ENCODE measurements at places on chromosomes 4 and X.

DNA sequence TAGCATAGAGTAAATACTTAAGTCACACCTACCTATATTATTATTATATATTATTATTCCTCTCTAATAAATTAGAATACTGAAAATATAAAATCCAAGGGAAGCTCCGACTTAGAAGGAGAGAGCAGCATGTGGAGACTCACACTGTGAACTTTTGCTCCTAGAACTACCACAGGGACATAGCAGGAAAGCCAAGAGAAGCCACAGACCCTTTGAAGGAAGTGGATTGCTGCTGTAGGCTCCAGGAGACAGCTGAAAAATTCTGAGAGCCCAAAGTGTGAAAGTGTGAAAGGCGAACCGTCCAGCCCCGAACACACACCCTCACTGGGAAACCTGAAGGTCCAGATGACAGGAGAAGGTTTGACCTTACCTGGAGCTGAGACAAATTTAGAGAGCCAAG, 177.0 kb downstream of the FAM13A start:
- no peak for DNase-seq

- no peak for DNase-seq
Observed at GRCh38 chr4:183834252-183834651, 70.9 kb upstream of the STOX2 start.

GRCh38 chrX:71949844-71950445, 39.3 kb downstream of the NHSL2 start:
- DNase-seq: no peak

DNA sequence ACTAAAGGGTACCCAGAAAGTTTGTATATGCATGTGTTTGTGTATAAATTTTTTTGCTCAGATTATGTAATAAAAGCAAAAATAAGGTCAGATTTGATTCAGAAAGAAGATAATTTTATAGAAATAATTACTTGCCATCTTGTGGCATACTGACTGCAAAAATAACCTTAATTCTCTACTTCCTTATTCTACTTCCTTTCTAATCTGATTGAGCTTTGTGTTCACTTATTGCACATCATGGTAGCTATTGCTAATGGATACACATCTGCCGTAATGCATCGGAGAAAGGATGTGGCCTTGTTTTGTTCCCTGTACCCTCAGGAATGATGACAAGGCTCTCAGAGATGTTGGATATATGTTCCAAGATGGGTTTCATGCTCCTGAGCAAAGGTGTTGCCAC, 10.5 kb upstream of the GNPDA2 start:
- no peak for DNase-seq

DNA sequence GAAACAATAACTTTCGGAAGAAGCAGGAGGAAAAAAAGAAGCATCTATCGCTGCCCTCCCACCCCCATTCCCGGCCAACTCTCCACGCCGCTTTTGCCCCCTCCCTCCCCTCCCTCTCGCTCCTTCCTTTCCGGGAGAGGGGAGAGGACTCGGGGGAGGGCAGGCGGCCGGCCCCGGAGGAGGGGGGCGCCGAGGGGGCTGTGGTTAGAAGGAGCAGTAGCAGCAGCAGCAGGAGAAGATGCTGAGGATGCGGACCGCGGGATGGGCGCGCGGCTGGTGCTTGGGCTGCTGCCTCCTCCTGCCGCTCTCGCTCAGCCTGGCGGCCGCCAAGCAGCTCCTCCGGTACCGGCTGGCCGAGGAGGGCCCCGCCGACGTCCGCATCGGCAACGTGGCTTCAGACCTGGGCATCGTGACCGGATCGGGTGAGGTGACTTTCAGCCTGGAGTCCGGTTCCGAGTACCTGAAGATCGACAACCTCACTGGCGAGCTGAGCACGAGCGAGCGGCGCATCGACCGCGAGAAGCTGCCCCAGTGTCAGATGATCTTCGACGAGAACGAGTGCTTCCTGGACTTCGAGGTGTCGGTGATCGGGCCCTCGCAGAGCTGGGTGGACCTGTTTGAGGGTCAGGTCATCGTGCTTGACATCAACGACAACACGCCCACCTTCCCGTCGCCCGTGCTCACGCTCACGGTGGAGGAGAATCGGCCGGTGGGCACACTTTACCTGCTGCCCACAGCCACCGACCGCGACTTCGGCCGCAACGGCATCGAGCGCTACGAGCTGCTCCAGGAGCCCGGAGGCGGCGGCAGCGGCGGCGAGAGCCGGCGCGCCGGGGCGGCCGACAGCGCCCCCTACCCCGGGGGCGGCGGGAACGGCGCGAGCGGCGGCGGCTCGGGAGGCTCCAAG, 1.3 kb downstream of the PCDH7 start:
- DNase-seq: no peak

GRCh38 chr4:3745886-3746656, 20.1 kb upstream of the ADRA2C start:
- DNase-seq: no peak

DNA sequence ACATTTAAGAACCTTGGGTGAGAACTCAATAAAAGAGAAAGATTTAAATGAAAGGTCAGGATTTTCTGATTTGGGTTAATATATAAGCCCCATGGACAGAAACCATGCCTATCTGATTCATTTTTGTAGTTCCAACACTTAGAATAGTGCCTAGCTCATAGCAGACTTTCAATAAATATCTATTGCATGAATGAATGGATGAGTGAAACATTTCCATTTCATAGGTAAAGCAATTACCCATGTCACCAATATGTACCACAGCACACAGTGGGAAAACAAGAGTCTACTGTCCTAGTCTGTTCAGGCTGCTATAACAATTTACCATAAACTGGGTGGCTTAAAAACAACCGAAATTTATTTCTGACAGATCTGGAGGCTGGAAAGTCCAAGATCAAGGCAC, 63.9 kb upstream of the PTPN13 start:
- DNase-seq: no peak

- DNase-seq: no peak
Observed at GRCh38 chr4:89468602-89469001, 161.0 kb upstream of the GPRIN3 start.

DNA sequence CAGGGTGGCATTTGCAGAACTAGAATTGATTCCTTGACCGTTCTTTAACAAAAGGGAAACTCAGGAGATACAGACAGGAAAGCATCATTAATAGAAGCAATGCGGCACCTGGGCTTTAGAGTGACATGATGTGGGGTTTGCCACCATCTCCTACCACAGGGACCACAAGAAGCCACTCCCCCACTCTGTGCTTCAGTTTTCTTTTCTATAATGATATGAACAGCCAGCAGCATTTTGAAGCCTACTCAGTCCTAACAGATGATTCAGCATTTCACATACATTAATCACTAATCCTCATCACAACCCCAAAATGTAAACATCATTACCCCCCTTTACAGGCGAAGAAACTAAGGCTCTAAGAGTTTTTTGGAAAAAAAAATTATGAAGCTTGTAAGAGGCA, 22.9 kb downstream of the CCDC149 start:
- no peak for DNase-seq

DNA sequence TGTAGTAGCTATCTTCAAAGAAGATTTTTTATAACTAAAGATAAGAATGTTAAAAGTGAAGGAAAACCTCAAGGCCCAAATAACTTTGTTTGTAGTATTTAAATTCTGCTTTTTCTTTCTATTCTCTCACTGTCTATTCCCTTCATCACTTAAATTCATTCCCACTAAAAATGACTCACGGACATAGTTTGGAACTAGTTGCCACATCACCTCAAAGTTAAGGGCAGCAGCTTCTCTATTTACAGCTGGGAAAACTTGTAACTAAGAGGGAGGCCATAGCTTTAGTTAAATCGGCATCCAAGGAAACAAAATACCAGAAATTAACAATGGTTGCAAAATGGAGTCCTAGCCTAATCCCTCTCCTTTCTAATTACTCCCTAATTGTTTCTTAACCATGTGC, 325.4 kb upstream of the MAGEB2 start:
- DNase-seq: no peak

GRCh38 chr4:2672700-2673099, 83.4 kb downstream of the TNIP2 start:
- no peak for DNase-seq

DNA sequence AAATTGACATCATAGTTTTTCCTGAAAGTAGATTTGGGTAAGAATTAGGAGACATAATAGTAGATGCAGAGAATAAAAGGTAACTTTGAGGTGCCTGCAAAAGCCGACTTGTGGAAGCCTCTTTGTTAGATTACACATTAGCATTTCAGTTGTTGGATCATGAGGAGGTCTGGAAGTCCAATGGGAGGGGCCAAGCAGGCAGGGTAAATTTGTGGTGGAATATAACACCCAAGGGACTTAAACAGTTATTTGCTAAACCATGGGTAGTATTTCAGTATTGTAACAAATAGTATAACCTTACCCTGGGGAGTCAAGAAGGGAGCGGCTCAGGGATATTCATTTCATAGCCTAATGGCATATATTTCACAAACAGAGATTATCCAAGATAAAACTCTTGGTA, 810.7 kb upstream of the AMOT start:
- no peak for DNase-seq

- DNase-seq: no peak
Observed at GRCh38 chrX:108737754-108738153, 1.4 kb upstream of the IRS4 start.

GRCh38 chr4:64533637-64534036, 124.4 kb upstream of the TECRL start:
- no peak for DNase-seq

- no peak for DNase-seq
Observed at GRCh38 chrX:17679820-17680219, 57.5 kb upstream of the SCML1 start.

DNA sequence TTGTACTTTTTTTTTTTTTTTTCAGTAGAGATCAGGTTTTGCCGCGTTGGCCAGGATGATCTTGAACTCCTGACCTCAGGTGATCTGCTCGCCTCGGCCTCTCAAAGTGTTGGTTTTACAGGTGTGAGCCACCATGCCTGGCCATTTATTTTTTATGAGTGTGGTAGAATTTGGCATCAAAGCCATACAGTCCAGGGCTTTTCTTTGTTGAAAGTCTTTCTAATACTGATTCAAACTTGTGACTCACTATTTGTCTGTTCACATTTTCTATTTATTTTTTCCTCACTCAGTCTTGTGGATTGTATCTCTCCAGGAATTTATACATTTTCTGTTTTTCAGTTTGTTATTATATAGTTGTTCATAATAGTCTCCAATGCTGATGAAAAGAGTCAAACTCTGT, 66.5 kb upstream of the SPIN4 start:
- DNase-seq: no peak

GRCh38 chr4:105458001-105458400, 15.9 kb downstream of the PPA2 start:
- no peak for DNase-seq

DNA sequence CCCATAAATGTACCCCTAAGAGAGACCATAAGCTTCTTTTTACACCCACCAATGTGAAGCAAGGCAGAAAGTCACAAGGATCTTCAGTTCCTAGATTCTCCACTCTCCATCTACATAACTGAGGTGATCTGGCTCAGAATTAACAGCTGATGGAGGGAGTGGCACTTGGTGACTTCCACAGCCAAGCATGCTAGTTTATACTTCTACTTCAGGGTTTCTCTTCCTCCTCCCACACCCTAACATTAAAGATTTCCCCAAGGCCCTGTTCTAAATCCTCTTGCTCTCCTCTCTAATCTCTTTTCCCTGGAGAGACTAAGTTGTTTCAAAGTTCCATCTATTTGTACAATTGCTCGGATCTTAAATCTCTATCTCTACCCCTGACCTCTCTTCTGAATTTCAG, 81.1 kb downstream of the MBNL3 start:
- no peak for DNase-seq

DNA sequence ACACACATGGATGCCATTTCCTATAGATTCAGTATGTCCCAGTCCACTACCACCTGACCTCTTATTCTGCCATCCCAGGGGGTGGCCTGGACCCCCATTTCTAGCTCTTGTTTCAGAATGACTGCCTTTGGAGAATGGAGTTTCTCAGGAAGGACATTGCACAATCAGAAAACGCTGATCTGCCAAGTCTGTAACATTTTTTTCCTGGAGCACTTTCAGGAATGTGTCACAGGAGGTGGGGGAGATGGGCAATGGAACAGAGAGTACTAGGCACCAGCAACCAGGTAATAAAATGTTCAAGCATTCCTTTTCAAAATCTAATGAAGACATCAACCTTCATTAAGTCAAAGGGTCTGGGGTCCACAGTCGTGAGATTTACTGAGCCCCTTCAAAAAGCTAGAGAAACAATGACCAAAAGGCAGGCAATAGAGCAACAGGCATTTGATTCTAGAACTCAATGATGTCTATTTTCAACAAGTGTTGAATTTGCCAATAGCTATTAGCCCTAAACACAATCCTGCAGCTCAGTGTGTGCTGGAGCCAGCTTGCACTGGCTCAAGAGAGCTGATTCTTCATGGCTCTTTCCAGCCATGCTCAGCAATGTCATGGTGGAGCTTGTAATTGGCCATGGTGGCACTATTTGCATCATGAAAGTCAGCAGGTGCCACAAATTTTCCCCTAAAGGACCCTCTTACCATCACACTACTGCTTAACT, 87.1 kb downstream of the KDR start:
- no peak for DNase-seq

DNA sequence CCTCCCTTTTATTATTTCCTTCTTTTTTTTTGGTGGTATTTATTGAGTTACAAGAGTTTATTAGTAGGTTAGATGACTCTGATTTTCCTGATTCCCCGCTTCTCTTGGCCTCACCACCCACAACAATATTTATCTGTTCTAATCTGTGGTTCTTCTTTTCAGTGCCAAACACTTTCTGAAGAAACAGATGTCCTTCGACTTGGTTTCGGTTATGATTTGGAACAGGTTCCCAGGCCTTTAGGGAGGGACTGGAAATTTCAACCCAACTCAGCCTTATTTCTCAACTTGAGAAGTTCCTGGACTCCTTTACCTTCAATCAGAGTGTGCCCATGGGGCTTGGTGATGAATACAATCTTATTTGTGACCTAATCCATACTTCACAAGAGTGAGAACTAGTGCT, 108.1 kb downstream of the UCHL1 start:
- DNase-seq: no peak

Data from smooth muscle cell of the brain vasculature (primary cell).